ENCODE measurements at places on chromosomes 16 and 17.

DNA sequence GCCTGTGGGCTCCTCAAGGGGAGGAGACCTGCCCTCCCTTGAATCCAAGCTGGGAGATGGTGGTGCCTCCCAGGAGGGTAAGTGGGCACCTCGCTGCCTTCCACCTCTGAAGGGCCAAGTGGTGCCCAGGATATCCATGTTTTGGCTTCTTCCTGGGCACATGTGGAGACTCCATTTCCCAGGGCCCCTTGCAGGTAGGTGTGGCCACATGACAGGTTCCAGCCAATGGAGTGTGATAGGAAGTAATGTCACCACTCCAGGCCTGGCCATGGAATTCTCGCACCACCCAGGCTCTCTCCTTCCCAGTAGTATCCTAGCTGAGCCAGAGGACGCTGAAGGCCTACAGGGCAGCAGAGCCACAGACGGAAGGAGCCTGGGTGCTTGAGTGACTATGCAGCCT is 17.6 kb upstream of the PEMT start:
- no peak for DNase-seq

GRCh38 chr16:46882304-46882939 is 1.7 kb upstream of the GPT2 start:
- no peak for DNase-seq

DNA sequence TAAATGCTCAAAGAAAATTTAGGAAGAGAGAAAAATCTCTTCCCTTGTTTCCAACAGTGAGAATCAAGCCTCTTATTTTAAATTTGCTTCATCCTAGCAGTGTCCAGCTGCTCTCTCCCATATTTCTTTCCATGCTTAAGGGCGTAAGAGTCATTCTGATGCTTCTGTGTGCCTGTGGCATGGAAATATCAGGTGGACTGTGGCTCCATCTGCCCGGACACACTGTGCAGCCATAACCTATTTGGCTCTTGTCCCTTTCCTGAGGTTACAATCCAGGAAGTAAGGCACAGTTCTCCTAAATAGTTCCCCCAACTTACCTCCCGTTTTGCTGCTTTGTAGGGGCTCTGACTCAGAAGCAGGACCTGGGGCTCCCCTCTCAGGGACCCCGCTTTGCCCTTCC is 6.3 kb upstream of the KRT222 start:
- DNase-seq, result no peak

DNA sequence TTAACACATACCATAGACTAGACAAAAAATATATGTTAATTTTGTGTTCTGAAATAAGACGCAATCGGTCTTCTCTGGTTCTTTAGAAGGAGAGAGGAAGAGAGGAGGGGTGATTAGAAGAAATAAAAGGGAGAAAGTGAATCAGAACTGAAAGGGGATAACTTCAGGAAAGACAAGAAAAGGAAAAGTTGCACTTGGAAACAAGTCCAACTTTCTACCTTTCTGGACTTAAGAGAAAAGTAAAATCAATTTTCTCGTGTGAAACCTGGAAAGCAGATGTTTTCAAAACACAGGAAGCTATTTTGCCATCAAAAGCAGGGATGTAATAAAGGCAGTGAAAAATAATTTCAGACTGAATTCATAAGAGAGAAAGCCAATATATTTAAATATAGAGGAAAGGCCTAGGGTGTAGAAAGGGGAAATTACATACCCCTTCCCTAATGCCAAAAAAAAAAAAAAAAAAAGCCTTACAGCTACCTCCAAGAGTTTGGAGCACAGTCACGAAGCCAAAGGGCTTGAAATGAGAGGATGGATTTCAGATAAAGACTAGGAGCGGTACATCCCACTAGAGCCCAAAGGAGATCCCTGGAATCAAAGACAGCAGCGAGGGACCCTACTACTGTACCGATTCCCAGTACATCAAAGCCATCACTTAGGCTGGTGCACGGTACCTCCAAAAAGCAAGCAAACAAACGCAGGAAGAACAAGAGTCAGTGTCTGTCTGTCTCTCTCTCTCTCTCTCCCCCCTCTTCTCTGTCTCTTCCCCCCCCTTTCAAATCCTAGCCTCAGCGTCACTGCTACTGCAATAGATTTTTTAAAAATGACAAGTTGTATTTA is 12.1 kb upstream of the ZFHX3 start:
- DNase-seq, result no peak

DNA sequence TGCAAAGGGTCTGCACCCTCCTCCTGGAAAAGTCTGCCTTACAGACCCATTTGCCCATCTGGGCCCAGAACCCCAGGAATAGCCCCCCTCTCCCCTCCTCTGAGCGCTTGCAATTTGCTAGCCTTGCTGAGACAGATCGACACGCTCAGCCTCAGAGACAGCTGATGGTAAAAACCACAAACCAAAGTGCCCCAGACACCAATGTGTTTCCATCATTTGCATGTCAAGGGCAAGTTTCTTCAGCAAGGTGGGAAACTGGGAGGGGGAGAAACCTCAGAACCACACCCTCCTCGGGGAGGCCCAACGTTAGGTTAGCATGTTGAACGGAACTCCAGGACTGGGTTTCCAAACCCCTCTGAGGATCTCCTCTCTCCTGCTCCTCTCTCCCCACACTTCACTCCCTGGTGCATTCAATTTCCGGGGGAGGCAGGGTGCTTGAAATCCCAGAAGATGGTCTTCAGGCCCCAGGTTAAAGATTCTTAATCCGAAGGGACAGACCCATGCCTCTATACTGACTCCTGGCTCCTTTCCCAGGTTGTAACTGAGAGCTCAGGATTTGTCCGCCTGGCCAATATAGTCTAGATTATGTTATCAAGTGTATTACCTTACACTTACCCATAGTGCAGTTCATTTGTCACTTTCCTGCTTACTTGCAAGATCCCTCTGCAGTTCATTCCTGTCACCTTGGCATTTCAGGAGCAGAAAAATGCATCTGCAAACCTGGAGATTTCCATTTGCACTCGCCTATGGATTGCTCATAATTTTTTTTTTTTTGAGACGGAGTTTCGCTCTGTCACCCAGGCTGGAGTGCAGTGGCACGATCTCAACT is 1.3 kb upstream of the CUEDC1 start:
- DNase-seq, result no peak

GRCh38 chr17:76154292-76154691 is 13.2 kb upstream of the FOXJ1 start:
- DNase-seq, result no peak

DNA sequence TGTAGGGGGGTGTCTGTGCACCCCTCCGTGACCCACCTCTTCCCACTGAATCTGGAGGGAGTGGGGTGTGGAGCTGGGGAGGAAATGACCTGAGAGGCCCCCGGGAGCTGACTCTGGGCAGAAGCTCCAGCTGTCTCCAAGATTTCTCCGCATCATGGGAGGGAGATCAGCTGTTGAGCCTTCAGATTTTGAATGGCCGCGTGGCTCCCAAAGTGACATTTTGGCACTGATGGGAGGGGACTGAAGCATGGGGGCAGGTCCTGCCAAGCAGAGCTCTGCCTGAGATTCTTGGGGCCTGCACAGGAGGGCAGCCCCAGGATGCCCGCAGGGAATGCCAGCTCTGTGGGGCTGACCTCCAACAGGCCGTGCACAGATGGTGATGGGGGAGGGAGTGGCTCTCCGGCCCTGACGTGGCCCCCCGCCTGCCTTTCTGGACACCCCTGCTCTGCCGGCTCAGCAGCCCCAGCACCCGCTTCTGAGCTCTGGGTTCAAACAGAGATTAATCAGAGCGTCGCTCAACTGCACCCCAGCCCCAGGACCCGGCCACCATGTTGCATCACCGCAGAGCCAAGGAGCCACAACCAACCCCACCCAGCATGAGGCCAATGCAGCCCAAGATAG is 25.3 kb upstream of the UBE2I start:
- no peak for DNase-seq

DNA sequence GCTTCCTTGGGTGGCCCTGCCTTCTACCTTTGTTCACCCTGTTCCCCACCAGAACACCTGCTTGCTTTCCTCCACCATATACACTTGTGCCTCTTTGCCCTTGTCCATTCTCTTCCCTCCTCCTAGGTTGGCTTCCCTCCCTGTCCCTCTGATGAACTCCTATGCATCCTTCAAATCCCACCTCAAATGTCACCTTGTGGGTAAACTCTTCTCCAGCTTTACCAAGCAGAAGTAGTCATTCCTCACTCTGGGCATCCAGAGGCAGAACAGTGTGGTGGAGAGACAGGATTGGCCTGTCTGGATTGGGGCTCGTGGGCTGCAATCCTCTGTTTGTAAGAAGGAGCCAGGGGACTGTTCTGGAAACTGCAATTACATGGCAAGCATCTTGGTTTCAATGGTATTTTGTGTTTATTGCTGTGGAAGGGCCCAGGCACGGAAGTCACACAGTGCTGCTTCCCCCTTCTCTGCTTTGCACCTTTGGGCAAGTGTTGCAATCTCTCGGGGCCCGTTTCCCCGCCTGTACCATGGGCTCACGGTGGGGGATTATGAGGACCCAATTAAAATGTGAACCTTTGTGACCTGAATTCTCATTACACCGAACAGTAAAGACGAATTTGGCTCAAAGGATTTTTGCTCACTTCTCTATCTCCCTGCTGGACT is 21.9 kb upstream of the NXPH3 start:
- DNase-seq, result no peak

DNA sequence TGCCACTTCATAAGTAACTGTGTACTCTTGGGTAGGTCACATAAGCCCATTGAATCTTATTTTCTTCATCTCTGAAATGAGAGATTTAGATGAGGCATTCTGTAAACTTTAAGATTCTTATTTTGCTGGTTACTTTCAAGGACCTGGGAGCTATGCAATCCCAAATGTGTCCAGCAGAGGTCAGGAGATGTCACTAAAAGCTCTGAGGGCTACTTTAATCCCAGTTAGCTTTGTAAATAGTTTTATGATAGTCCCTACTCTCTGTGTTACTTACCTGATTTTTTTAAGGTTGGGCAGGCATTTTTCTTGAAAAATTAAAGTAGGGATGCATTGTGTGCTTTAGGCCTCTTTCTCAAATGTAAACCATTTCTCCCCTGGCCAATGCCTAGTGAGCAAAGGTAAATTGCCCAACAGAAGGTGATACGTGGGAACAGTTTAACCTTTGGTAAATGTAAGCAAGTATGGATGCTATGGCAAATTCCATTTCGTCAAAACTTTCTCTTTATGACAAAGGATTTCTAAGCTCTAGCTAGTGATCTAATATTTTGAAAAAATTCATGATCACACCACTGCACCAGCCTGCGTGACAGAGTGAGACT is 57.1 kb upstream of the WSB1 start:
- DNase-seq, result no peak

DNA sequence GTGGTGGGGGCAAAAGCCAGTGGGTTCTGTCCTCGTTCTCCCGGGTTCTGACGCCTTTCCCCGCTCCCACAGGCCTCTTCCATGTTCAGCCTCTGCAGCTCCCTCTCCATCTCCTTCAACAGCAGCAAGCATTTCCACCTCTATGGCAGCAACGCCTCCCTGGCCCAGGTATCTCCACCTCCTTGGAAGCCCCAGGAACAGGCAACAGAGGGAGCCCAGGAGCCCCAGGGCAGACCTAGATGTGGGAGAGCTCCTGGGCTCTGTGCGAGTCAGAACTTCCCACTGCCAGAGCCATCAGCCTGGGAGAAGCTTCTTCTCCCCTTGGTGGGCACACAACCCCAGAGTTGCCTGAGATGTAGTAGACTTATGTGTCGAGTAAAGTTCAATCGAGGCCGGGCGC is 7.8 kb downstream of the ZNF768 start:
- no peak for DNase-seq

- DNase-seq, result no peak
These were observed 252.4 kb upstream of the CACNG5 start for GRCh38 chr17:66582373-66583111.

GRCh38 chr16:80231121-80231520 is 309.7 kb upstream of the DYNLRB2 start:
- DNase-seq, result no peak

DNA sequence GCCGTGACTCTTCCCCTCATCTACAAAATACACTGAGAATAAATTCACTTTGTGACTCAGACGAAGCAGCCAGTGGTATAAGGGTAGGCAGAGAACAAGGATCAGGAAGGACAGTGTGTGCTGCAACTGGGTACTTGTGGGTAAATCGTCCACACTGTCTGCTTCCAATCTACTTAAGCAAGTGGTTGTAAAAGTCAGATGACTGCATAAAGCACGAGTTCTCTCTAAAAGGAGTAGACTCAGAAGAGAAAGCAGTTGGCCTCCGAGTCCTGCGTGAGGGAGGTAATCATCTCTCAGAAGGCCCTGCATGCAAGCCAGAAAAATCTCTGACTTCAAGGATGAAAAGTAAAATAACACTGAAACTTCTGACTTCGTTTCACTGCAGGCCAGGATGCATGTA is 43.1 kb downstream of the ANKFY1 start:
- no peak for DNase-seq

DNA sequence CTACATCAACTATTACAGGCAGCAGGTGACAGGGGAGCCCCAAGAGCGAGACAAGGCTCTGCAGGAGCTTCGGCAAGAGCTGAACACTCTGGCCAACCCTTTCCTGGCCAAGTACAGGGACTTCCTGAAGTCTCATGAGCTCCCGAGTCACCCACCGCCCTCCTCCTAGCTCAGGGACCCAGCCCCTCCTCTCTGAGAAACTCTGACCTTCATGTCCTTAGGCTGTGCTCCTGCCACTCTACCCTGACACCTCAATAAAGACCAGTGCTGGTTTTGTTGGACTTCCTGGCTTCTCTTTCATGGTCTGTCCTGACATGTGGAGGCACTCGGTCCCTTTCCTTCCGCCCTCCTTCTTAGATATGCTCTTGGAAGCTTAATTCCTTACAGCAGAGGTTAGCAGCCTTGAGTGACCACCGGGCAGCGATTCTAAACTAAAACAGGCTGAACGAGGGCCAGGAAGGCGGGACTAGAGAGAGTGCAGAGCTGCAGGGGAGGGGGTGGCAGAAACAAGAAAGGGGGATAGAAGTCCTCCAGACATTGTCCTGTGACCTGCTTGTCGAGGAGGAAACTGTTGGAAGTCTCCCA is 915 bp downstream of the AHSP start:
- DNase-seq, result no peak

- no peak for DNase-seq
These were observed 173.5 kb downstream of the BCAS3 start for GRCh38 chr17:60851181-60851580.

- DNase-seq, result no peak
These were observed at the start of gene SPATA32 for GRCh38 chr17:45261577-45262515. TSS of gene SPATA32 (minus strand) at chr17:45262094. CDS start at chr17:45262016, 78 bp downstream.

- no peak for DNase-seq
These were observed 18.1 kb upstream of the SHCBP1 start for GRCh38 chr16:46638947-46639925.

DNA sequence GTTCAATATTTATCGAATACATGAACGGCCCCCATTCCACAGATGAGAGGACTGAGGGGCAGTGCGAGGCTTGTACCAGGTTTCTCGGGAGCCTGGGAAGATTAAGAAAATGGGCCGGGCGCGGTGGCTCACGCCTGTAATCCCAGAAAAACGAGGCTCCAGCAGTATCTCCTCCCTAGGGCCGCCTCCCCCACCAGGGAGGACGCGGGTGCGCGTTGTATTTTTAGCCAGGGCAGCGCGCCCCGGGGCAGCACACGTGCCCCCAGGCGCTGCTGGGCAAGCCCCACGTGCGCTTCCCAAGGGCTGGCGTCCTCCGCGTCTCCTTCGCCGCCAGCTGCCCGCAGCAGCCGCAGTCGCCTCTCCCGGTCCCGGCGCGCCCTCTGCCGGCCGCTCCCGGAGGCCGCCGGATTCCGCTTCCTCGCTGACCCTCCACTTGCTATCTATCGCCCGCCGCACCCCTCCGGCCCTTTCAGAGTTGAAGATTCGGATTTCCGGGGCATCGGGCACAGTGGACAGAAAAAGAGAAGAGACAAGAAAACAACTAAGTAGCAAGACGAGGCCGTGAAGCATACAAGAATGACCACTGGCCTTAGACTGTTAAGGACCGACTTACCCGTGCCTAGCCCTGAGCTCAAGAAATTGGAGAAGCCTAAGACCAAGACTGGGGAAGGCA is 1.9 kb upstream of the YBX2 start:
- no peak for DNase-seq

- no peak for DNase-seq
These were observed 399.7 kb downstream of the XYLT1 start for GRCh38 chr16:17070882-17071592.
